ENCODE measurements at places on chromosomes 6 and 20. TPM values are rescaled to one million over a fixed set of nuclear protein-coding genes. Genes with fewer than 3 reads are reported as not detected.

NFKBIE gene
- 25.2 TPM for total RNA-seq

PTPRT gene
- total RNA-seq = not detected

RIPPLY2 gene
- total RNA-seq = not detected

IP6K3 gene
- total RNA-seq = 6.6 TPM

TGM3 gene
- total RNA-seq = not detected

ARFGEF2 gene
- total RNA-seq = 15.3 TPM

TMEM244 gene
- not detected for total RNA-seq

NOL7 gene
- total RNA-seq = 70.2 TPM

Measured in epithelial cell of alveolus of lung (primary cell).